ENCODE measurements at places on chromosomes 11 and 22.

DNA sequence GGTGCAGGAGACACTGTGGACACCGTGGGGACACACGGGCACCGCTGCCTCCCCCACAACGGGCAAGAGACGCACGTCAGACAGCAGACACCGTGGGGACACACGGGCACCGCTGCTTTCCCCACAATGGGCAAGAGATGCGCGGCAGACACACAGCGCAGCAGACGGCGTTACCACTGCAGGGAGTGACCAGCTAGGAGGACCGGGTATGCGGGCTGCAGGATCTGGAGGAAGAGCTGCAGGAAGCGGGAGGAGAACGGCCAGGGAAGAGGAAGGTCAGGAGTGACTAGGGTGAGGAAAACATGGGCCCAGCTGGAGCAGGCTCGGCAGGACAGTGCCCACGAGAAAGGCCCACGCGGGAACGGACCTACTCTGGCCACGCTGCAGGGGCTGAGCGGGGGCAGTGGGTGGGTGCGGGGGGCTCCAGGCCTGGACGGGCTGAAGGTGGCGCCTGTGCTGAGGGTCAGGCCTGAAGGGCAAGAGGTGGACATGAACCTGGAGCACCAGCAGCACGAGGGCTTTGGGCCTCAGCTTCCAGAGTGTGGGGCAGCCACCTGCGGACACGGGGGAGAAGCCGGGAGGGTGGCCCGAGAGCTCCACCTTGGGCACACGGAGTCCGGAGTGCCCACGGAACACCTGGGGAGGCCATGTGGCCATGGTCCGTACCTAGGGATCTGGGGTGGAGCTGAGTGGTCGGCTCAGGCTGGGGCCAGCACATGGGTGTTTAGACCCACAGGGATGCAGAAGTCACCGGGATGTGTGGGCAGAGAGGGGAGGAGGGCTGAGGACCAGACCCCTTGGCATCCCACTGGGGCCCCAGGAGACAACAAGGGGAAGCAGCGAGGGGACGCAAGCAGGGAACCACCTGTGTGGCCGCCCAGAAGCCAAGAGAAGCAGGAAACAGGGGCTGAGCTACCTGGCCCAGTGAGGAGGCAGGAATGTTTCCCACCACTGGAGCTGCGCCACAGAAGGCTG, 16.5 kb downstream of the TOLLIP start:
- no peak for DNase-seq

DNA sequence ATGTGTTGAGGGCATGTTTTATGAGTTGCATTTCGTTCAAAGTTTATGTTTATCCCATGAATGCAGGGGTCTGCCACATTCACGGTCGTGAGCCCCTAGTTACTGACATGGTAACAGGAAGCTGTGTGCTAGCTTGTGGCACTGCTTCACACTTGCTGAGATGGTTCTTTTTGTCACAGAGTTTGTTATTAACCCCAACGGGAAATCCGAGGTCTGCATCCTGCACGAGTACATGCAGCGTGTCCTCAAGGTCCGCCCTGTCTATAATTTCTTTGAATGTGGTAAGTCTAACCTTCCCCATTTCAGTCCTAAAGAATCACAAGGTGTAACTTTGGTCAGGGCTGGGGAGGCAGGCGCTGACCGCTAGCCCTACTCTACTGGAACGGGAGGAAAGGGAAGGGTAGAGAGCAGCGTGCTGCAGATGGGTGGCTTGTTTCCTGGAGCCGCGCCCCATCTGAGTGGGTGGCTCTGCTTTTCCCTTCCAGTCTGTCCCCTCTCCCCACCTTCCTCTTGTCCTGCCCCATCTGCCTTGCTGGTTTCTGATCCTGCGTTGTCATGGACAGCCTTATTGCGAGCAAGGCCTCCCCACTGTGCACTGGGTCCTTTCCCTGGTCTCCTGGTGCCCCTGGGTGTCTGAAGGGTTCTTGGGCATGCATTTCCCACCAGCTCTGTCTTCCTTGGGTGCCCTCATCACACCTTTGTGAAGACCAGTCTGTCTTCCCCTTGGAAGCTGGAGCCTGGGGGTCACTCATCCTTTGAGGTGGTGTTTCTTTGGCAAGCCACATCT, 11.8 kb downstream of the DGCR8 start:
- DNase-seq: no peak

DNA sequence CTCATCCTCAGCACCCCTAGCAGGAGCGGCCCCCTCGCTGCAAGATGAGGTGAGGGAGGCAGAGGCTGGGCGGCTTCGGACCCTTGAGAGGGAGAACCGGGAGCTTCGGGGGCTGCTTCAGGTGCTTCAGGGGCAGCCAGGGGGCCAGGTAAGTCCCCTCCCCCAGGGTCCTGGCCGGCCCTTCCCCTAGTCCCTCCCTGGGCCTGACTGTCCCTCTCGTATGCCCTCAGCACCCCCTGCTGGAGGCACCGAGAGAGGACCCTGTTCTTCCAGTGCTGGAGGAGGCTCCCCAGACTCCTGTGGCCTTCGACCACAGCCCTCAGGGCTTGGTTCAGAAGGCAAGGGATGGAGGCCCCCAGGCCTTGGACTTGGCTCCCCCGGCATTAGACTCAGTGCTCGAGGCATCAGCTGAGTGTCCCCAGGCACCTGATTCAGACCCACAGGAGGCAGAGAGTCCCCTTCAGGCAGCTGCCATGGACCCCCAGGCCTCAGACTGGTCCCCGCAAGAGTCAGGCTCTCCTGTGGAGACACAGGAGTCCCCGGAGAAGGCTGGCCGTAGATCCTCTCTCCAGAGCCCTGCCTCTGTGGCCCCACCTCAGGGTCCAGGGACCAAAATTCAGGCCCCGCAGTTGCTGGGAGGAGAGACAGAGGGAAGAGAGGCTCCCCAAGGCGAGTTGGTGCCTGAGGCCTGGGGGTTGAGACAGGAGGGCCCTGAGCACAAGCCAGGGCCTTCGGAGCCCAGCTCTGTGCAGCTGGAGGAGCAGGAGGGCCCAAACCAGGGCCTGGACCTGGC, 4.0 kb downstream of the CCDC88B start:
- no peak for DNase-seq

DNA sequence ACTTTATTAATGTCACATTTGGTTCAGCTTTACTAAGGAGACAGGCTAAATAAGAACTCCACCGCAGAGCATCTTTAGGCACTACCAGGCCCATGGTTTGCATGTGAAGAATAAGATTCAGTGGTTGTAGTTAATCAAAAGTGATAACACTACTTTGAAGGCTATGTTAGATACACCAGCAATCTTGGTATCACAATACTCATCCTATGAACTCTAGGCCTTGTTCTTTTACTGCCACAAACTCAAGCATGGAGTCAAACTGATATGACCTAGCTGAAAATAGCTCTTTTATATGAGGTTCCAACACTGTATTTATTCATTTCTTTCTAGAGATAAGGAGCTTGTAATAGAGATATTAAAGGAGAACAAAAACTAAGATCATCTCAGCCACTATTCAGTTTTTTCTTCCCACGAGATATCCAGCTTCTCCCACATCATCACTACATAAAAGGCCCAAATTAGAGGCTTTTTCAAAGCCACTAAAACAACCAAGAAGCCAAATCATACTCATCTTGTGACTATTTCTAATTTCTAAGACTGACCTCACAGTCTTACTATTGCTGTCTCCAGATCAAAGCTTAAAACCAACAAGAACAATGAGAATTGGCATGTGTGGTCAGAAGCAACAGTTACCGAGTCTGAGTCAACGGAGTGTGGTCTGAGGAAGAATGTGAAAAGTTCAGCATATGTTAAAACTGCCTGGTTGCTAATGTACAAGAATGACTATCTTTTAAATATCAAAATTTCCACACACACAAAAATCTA, 25.1 kb upstream of the GUCY1A2 start:
- no peak for DNase-seq

DNA sequence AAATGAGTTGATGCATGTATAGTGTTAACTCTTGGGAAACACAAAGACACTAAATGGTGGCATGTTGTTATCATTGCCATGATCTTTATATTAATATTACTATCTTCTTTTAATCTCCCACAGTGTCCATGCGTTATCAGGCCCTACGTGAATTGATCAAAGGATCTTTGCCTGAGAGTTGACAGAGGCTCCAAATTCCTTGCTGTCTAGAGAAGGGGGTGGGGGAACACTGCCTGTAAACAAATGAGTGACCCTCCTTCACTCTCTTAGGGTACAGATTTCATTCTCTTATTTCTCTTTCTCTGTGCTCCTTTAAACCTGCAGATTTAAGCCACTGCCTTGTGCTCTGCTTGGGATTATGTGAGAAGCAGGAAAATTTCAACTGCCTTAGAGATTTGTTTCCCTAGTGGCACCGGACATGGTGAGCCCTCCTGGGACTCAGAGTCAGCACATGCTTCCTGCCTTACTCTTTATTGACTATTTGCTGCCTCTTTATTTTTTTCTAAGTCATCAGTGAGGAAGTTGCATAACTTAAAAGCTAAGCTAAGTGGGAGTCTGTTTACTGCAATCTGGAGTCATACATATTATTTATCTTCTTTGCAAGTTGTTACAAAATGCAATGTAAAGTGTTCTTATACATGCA, 122.9 kb downstream of the MAML2 start:
- DNase-seq: no peak

DNA sequence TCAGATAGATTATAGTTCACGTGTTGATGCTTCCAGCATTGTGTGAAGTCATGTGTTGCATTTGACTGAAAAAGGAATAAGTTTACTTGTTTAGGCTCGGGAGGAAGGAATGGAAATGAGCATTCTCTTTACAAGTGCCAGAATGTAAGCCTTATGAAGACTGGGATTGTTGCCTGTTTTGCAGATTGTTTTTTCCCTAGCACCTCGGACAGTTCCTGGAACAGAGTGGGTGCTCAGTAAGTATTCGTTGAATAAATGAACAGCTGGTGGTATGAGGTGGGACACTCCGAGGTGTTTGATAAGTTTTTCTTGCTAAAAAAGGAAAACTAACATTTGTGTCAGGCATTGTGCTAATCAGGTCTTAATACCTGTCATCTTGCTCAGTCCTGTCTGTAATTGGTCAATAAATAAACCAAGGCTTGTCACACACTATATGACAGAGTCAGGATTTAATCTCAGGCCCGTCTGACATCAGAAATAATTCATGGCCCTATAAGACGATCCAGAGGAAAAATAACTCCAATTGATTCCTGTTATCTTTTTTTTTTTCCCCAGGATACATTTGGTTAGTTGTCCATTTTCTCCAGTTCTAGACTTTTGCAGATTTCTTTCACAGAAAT, 304.7 kb downstream of the NELL1 start:
- DNase-seq: no peak

GRCh38 chr11:111531136-111531535, 9.4 kb upstream of the LAYN start:
- no peak for DNase-seq

GRCh38 chr22:36212901-36213300, 11.3 kb upstream of the APOL4 start:
- no peak for DNase-seq

- no peak for DNase-seq
Measured at GRCh38 chr11:70604630-70605467, 206.5 kb downstream of the CTTN start.

DNA sequence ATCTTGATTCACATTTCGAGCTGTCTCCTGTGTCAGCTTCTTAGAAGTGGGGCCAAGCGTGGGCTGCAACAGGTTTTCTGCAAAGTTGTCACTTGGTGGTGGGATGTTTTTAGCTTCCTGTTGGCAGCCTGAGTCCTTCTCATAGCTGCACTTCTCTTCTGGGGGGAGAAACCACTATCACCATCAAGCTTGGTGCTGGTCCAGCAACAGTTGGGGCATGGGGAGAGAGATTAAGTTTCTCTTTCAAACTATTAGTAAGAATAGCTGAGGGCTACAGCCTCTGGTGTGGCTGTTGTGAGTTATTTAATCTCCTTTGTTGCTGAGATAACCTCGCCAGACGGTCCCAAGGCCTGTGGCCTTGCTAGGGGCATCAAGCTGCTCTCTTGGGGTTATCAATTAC, 123.3 kb upstream of the CRYBB3 start:
- no peak for DNase-seq

GRCh38 chr11:3745161-3745560, 52.2 kb downstream of the NUP98 start:
- no peak for DNase-seq

GRCh38 chr11:18329196-18329870, 7.0 kb downstream of the GTF2H1 start:
- no peak for DNase-seq

DNA sequence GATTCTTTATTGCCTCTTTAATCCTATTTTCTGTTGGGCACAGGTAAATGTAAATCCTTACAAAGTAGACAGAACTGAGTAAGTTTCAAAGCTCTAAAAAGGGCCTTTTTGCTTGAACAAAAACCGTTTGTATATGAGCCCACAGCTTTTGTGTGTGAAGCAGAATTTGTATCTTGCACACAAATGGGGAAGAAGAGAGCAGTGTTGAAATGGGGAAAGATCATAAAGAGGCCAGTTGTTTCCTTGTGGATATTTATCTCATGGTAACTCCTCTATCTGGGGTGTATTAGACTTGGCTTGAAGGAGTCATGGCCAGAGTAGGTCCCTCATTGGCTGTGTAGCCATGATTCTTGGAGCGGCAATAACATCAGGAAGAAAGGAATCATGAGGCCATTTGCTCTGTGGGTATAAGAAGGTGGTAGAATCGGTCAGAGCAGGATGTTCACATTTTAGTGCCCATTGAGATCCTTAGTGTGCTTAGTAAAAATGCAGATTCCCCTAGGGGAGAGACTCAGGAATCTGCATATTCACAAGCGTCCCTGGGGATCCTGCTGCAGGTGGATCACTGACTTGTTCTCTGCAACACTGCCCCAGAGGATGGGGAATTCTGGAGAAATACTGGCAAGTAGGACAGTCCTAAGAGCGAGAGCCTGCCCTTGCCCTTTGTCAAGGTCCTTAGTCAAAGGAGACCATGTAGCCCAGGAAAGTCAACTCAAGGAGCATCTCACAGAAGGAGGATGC, 126.5 kb downstream of the LDLRAD3 start:
- no peak for DNase-seq

GRCh38 chr11:99271527-99271926, 250.8 kb downstream of the CNTN5 start:
- DNase-seq: no peak

DNA sequence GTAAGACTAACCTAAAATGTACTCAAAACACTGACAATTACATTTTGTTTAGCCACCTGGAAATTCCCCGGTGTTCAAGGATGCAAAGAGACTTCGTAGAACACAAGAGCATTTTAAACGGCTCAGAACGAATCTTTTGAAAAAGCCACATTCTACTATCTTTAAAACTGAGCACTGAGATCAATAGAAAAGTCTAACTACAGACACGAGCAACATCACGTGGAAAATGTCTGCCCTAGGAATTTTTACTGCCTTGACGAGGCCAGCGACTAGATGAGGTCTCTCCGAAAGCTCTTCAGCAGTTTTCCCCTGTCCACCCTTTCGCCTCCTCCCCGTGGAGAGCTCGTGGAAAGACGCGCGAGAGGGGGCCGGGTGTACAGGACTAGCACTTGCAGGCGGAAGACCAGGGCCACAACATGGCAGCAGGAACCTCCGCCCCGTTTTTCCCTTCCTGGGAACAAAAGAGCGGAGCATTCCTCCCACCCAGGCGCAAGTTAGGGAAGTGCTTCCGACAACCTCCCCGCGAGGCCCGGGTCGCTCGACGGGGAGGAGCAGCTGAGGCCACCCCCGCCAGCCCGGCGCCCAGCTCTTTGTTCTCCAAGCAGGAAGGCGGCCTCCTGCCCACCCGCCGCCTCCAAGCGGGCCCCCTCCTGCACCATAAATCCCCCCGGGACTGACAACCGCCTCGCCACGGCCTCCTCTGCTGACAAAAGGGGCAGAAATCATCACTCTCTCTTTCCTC, 1.1 kb downstream of the EIF4G2 start:
- DNase-seq: no peak

All from vagina (tissue), 2 donors.